ENCODE measurements at places on chromosomes 16 and 17.

- DNase-seq = no peak
Measured at GRCh38 chr17:3915581-3915994, 677 bp downstream of the P2RX1 start.

DNA sequence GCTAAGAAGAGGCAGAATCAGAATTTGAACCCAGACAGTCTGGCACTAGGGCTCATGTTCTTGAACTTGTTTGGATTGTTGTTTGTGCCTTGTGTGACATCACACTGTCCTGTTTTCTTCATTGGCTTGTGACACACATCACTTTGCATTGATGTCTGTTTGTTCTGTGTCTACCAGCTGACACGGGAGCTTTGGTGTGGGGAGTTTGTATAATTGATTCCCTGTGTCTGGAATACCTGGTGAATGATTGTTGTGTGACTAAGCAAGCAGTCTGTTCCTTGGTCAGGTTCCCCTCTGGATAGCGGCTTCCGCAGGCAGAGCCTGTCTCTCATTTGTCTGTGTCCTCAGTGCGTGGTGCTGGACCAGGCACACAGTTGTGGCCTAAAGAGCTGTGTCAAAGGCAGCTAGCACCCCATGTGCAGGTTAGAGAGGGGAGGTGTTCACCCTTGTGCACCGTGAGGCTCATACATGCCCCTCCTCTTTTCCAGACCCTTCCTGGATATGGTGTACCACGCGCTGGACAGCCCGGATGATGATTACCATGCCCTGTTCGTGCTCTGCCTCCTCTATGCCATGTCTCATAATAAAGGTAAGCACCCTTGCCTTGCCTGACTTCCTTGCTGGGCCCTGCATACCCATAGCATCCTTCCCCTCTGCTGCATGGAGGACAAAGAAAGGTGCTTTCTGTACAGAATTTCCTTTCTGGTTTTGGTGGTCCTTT, 80.1 kb downstream of the CLEC16A start:
- DNase-seq = no peak

DNA sequence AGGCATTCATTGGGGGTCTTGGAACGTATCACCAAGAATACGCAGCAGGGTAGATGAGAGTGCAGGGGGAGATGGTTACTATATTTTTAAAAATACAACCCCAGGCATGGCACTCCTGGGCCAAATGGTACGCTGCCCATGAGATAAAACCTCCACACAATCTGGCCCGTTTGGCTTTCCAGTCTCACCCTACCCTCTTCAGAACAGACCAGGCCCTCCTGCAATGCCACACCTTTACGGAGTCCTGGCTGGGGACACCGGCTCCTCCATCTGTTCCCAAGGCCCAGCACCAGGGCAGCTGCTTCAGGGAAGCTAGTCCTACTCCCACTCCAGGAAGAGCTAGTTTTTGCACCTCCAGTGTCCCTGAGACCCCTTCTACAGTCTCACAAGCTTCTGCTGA, 24.4 kb downstream of the SNN start:
- DNase-seq = no peak

DNA sequence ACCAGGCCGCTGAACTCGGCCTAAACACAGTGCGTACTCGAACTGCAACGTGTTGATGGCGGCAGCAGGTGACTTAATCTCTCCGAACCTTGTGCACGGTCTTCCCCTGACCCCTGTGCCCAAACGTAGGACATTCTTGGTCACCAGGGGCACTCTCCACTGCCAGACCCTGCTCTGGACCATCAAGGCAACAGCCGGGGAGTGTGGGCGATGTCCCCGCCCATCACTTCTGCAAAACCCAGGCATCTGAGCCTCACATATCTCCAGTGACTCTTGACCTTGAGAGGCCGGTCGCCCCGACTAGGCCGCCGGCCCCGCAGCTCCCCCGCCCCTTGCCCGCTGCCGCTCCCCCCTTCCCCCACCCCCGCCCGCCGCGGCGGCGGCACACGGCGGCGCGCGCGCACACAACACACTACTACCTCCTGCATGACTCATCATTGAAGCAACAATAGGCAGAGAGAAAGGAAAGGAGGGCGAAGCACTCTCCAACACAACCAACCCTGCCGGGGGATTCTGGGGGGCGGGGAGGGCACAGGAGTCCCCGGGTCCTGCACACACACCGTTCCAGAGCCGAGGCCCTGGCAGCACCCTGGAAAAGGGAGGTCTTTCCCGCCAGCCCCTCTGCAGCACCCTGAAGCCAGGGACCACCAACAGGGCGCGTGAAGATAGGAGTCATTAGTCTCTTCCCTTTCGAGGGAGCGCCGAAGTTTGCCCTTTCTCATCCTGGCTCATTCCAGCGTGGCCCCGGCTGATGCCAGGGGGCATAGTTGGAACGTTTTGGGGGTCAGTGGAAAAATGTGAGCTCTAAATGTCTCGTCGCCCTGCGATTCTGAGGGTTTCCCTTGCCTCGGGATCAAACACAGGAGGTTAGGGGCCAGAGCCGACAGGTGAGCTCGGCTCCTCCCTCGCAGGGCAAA, 1.9 kb downstream of the MNT start:
- no peak for DNase-seq

- no peak for DNase-seq
Measured at GRCh38 chr17:72792771-72793170, 299.7 kb downstream of the SLC39A11 start.

DNA sequence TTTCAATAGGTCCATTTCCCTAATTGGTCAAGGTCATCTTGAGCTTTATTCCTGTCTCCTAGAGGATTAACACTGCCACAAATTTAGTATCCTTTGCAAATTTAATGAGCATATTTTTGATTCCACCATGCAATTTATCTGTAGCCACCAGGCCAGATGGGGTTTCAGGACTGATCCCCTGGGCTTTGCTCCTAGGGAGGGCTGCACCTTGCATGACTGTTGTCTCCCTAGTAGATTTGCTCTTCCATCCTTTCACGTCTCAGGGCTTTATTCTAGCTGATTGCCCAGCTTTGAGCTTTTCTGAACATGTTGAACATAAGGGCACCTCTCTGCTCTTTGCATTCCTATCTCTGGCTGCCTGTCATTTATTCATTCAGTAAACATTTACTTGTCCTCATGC, 7.7 kb upstream of the KCNH6 start:
- DNase-seq = no peak

DNA sequence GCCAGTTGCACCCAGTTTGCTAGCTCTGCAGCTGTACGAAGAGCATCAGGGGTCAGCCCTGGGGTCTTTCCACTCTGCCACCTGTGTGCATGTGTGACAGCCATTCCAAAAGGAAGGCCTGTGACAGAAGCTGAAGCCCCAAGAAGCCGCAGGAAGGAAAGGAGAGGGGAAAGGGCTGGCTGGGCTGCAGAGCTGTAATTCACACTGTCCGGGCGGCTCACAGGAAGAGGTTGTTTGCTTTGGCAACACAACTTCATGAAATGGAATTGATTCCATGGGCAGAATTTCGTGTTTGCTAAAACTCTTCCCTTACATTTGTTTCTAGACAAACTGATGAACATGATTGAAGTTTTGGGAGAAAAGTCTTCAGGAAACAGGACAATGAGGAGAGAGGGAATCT, 14.8 kb downstream of the TMEM204 start:
- no peak for DNase-seq

DNA sequence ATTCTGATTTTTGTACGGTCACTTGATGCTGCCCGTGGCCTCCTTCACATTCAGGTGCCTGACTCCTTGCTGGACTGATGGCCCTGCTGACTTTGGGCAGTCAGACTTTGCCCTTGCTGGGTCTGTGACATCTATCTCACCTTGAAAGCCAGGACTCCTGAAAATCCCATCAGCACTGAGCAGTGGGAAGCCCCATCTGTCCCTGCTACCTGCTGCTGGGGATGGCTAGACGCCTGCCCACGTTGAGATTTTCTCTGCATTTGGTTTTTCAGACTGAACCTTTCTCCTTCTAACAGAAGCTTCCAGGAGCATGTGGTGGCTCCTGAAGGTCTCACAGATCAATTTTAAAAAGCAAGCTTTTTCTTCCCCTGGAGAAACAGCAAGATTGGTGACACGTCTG, 10.2 kb upstream of the ZNF18 start:
- DNase-seq = no peak

- DNase-seq = no peak
Measured at GRCh38 chr17:70820276-70820675, 650.9 kb downstream of the KCNJ2 start.

DNA sequence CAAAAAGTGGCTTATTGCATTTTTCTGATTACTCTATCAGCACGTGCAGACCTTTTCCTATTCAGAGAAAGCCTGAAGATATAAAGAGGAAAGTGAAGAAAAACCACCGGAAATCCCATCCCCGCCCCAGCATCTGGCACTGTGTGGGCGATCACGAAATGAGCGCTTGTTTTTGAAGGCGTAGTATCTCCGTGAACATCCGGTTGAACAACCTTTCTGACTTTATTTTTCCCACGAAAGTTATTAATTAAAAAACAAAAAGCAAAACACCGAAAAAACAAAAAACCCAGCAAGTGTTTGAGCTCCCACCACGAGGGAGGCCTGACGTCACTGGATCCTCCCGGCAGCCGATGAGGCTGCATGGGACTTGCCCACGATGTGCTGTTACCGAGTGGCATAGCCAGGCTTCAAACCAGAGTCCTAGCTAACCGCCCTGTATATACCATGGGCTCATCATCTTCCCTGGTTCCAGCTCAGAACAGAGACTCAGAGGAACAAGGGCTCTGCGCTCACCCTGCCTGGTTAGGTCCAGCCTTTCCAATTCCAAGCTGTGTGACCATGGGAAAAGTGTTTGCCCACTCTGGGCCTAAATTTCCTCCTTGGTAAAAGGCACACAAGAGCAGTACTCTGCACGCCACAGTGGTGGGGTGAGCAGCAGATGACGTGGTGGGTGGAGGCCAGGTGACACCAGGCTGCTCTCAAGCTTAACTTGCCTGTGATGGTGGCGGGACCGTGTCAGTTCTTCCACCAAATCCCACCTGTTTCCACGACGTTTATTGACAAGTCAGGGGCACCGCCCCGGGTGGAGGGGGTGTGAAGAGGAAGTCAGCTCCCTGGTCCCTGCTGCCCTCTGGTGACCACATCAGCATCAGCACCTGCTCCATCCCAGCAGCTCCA, 34.3 kb upstream of the IL21R start:
- peak; percentile 78 for DNase-seq

DNA sequence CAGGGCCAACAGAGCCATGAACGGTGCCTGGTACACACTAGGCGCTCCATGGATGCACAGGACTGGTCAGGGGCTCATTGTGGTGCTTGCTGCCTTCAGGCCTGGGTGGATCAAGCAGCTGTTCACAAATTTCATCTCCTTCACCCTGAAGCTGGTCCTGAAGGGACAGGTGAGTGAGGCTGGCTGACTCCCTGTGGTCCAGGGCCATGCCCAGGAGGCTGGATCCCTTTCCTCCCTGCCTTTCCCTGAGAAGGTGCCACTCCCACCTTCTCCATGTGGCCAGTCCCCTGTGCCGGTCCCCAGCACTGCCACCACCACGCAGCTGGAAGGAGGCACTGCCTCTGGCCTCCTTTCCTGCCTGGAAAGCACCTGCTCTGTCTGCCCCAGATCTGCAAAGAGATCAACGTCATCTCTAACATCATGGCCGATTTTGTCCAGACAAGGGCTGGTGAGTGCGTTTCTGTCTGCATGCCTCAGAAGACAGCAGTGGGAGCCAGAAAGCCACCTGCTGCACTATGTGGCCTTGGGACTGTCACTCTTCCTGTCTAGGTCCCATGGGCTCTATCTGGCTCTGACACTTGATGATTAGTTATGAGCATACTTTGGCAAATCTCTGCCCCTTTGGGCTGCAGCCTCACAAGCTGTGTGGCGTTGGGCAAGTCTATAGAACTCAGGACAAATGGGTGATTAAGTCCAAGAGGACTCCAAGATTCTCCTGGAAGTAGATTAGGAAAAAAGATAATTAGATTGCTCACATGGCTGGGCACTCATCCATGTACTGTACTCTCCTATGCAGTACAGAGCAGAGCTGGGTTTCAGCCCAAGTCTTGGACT, 9.4 kb downstream of the CETP start:
- DNase-seq = no peak

GRCh38 chr16:68037841-68038597, 14.9 kb downstream of the DUS2 start:
- DNase-seq = no peak

DNA sequence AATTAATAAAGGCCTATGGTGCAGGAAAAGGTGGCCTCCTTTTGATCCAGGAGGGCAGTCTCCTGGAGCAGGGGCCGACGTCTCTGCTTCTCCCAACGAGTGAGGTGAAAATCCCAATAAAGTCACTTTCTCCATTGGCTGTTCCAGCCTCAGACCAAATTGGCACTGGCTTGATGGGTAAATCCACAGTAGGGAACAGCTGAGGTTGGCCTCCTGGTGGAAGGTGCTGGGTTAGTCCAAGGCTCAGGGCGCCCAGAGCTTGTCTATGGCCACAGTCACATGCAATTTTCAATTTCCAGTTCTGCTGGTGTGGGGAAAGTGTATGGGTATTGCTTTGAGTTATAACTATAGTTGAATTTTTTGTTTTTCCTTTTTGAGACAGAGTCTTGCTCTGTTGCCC, 79.0 kb downstream of the NETO2 start:
- no peak for DNase-seq

DNA sequence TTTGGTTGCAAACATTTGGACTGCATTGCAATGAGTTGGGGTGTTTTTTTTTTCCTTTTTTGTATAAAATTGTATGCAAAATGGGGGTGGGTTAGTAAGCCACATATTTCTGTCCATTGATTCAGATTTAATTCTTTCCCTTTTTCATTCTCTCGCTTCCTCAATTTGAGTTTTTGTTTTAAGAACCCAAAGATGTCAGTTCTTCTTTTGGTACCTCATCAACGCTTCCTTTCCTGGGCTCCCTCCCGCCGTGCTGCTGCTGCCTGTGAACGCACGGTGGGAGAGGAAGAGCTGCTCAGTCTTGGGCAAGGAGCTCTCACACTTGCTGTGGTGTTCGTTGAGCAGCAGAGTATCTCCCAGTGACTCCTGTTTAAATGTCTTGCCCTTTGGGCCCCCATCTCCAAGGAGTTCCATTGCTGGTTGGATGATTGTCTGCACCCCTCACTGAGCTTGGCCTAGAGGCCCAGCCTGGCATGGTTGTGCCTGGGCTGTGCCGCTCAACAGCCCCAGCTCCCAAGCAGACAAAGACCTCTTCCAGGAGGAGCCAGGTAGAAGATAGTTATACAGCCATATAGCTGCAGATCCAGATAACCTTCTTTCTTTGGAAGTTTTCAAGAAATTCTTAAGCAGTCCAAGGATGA, 13.6 kb downstream of the UBFD1 start:
- DNase-seq = no peak

DNA sequence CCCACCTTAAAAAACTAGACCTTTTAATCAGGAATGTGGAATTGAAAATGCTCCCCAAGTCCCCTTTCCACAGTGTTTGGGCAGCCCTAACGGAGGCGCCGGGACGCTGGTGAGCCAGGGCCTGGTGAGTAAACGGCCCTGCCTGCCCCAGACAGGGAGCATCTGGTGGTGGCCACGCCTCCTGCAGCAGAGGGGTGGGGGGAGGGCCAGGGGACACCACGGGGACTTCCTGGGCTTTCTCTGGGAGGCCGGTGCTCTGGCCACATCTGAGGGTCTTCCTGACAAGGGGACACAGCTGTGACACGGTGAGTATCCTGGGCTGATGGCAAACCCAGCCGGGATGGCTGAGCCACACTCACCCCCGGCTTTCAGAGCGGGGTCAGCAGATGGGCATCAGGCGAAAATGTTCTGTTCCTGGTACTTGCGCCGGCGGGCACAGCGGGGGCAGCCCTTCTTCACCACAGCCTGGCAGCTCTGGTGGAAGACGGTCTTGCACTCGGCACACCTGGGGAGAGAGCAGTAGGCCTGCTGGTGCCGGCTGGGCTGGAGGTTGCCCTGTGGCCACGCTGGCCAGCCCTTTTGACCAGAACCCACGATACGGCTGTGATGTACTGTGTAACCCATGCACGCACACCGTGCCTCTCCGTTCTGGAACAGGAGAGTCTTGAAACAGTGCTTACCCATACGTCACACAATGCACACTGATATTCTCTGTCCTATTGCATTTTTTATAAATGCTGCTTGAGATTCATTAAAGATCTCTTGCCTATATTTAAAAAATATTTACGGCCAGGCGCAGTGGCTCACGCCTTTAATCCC, 5.0 kb upstream of the ARHGAP27 start:
- DNase-seq = no peak
